NCI-H2171 (cell line): ENCODE measurements at places on chromosomes 6 and 20.

- no peak for DNase-seq
These were observed 139.0 kb downstream of the MTHFD1L start for GRCh38 chr6:151004383-151005024.

DNA sequence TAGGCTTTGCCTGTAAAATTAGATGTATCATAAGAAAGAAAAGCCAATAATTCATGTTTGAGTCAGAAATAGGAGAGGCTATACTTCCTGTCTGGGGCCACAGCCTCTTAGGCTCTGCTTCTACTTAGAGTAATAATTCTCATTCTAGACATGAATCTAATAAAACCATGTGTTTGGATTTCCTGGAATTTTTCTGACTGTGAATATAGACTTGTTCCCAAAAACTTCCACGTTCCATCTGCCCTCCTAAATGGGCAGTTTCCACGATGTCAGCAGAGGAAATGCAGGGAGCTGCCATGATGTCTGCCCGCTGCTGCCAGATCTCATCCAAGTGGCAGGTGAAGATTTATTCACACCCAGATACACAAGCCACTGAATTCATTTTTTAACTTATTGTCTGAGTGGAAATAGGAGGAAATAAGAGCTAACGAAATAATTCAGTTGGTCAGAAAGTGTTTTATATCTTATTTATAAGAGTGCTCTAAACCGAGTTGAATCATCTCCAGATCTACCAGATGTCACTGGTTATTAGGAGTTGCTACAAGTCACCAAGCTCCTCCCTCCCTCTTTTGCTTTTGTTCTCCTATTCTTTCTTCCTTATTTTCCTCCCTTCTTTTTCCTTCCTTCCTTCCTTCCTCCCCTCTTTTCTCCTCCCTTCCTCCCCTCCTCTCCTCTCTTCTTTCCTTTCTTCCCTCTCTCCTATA lies 69.3 kb downstream of the ALDH8A1 start:
- no peak for DNase-seq

DNA sequence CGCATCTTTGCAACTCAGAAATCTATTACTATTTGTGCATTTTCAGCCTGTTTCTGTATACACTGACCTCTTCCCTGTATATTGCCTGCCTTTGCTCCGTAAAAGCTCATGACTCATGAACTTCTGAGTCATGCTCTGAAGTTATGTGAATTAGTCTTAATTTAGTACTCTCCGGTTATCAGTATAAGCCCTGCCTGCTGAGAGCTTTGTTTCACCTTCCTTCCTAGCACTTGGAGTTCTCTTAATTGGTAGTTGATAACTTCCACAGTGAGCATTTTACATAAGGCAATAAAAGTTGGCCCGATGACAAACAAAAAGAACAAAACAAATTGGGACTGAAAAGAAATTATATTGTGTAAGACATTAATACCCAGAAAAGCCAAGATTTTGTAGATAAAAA lies 231.4 kb downstream of the GJA1 start:
- no peak for DNase-seq

- DNase-seq, result peak; percentile 42
These were observed 590 bp downstream of the SLCO4A1 start for GRCh38 chr20:62642666-62643520.

GRCh38 chr20:33654680-33655161 lies 7.4 kb upstream of the C20orf144 start:
- DNase-seq, result no peak

- DNase-seq, result no peak
These were observed 74.4 kb upstream of the GATA5 start for GRCh38 chr20:62550087-62550632.

GRCh38 chr6:165077876-165078275 lies 231.5 kb downstream of the C6orf118 start:
- DNase-seq, result no peak

DNA sequence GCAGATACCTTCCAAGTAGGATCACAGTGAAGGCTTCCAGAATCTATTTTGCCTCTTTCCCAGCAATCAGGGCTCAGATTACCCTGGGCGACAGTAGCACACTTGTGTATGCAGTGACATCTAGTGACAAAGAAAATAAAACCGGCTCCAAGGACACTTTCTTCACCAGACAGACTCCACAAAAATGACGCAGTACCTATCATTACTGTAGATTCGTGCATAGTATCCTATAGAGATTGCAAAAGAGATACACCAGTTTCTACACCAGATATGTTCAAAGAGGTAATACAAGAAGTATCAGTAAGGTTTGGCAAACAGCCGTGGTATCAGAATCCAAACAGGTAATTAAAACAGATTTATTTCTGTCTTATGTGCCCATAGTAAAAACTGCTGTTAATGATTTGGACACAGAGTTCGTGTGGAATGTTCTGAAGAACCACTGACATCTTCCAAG lies 600.4 kb upstream of the JAG1 start:
- peak; percentile 49 for DNase-seq

GRCh38 chr6:77231438-77232305 lies 231.6 kb downstream of the HTR1B start:
- DNase-seq, result no peak

GRCh38 chr20:44811150-44811685 lies 872 bp upstream of the RIMS4 start:
- no peak for DNase-seq

- no peak for DNase-seq
These were observed 45.9 kb upstream of the SLC2A12 start for GRCh38 chr6:134098276-134098675.

GRCh38 chr6:71083308-71083820 lies 126.5 kb upstream of the B3GAT2 start:
- no peak for DNase-seq

DNA sequence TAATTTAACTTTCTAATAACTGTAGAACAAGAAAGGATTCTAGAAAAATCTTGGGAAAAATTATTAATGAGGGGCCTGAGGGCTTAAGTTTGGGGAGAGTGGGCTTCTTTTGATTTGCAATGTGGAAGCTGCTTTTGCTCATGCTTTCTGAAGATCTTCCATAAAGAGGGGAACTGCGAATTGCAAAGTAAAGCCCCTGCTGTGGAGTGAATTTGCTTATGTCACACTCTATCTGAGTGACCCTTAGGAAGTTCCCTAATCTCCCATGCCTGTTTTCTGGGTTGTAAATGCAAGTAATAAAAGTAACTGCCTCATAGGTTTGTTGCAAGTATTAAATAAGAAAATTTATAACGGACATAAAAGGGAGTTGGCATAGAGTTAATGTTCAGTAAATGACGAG lies 301.2 kb downstream of the PLCB1 start:
- DNase-seq, result no peak

DNA sequence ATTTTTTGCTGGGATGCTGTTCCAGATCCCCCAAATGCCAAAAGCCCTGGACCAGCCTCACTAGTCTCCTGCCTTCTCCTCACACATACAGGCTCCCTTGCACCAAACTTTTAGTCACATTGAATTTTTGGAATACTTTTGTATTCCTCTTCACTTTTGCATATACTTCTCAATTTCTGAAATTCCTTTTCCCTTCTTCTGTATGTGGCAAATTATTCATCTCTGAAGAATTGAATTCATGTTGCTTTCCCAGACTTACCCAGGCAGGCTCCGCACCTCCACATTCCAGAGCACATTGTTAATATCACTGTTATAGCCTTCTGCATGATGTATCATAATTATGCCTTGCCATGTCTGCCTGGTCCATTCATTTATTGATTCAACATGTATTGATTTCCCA lies 255.3 kb upstream of the POU3F2 start:
- no peak for DNase-seq

DNA sequence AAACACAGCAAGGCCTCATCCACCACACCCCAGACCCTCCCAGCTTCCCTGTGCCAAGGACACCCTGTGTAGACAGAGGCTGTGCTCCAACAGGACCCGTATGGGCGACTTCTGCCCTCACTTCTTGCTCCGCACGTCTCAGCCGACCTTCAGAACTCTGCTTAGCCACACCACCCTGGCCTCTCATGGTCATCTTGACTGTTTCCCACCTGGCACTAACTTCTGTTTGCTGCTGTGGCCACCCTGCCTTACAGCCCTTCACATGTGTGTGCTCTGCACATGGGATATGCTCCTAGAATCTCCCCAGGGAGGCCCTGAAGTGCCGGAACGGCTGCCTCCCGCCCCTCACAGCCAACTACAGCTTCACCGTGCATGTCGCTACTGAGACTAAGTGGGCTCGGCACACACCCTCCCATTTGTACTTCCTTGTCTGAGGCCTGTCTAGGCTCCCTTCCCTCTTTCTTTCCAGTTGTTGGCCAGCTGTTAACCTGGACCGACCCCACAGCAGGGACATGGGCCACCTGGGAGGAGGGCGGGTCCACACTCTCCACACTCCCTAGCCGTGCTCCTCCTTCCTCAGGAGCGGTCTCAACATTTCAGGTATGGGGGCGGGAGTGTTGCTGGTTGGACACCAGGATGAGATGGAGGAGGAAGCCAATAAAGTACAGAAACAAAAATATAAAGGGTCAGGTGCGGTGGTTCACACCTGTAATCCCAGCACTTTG lies 69.6 kb downstream of the PYGB start:
- DNase-seq, result no peak

DNA sequence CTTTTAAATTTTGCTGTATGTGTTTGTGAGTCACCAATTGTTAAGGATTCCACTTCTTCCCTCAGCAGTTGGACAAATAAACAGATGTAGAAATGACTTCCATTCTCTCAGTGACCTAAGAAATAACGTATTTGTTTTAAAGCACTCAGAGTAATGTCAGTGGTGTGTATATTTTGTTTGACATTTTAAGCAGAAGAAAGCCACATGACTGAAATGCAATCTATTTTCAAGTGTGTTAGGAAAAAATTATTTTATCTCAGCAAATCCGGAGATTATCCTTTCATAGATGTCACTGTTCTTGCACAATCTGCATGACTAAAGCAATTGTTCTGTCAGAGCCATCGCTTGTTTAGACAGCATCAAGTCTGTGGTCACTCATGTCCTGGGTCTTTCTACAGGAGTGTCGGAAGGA lies 77.1 kb downstream of the JAG1 start:
- no peak for DNase-seq

DNA sequence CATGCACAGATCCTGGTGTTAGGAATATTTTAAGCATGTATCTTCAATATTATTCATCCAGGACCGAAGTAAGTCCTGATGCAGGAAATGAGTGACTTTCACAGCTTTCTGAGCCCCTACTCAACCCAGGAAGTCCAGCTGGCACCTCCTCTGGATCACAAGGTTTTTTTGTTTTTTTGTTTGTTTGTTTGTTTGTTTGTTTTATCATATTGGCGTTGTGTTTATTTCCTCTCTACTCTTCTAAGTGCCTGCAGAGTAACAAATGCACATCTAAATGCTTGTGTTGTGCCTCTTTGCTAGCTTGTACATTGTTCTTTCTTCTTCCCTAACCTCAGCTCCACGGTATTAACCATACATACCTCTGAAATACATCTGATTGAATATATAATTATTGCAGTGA lies 594.3 kb upstream of the ADGRB3 start:
- DNase-seq, result no peak

DNA sequence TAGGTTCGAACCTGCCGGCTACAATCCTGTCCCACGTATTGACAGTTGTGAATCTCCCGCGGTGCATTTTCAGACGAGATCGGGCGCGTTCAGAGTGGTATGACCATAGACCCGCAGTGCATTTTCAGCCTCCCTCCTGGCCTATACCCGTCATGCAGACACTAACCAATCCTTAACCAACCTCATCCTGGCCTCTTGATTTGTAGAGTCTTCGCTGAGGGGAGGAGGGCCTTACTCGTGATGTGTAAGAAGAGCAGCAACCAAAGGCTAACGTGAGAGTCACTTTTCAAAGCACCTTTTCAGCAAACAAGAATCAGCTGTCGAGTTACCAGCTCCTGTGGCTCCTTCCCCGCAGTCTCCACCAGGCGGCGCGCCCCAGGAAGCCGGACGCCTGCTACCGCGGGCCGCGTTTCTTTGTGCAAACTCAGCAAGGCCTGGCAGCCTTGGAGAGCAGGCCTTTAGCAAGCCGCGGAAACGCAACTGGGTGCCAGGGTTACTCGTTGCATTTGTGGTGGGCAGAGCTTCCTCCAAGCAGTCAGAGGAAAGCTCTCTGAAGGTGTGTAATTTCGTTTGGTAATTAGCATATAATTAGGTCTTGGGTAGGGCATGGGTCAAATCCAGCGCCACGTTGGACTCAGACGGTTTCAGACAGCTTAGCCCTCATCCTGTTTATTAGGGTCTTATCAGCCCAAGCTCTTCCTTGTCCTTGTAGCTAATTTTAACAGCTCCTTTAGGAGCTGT lies 139.8 kb downstream of the OR2B2 start:
- peak; percentile 74 for DNase-seq

- DNase-seq, result no peak
These were observed 326.3 kb downstream of the UBE3D start for GRCh38 chr6:82739303-82739702.

- no peak for DNase-seq
These were observed 62.0 kb downstream of the SYNE1 start for GRCh38 chr6:152575161-152575560.

- DNase-seq, result no peak
These were observed 38.1 kb upstream of the PDE7B start for GRCh38 chr6:135813401-135813800.

DNA sequence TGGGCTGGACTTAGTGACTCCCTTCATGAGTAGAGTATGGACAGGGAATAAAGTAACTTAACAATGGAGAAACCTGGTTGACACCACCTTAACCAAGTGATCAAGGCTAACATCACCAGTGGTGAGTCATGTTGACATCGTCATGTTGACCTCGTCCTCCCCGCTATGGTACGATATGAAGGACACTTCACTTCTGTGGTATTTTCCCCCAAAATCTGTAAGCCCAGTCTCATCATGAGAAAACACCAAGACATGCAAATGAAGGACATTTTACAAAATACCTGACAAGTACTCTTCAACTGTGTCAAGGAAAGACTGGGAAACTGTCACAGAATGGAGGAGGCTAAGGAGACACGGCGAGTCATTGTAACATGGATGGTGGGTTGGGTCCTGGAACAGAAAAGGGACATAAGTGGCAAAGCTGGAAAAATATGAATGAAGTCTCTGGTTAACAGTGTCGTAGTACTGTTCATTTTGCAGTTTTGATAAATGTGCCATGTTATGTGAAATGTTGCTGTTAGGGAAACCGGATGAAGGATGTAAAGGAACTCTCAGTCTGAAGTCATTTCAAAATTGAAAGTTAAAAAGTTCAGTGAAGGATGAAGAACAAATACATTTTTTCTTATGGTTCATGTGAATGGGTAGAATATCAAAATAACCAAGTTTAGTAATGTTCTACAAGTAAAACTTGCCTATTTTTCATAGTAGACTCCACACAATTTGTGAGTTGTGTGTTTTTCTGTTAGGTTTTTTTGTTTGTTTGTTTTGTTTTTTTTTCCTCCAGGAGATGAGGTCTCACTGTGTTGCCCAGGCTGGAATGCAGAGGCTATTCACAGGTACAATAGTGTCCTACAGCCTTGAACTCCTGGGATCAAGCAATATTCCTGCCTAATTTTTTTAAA lies 247.5 kb downstream of the TMEM242 start:
- DNase-seq, result no peak

GRCh38 chr20:53274365-53274764 lies 302.2 kb downstream of the TSHZ2 start:
- DNase-seq, result no peak
